ENCODE measurements at places on chromosomes 11 and 22.

GRCh38 chr22:23054531-23055257, 15.6 kb upstream of the GNAZ start:
- DNase-seq, result no peak

DNA sequence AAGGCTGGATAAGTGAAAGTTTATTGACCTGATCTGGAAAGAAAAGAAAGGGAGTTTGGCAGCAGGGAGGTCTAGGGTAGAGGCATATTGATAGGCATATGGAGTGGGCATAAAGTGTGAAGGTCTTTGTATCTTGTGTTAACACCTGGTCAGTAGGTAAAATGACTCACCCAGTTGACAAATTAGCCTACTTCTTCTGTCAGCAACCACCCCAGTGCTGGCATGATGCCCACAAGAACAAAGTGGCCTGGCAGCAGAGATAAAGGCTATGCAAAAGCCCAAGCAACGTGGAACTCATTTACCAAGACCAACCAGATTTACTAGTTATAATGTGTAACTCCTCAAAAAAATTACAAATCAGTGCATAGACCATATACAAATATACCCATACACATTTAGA, 4.9 kb downstream of the OR10A3 start:
- DNase-seq, result no peak

DNA sequence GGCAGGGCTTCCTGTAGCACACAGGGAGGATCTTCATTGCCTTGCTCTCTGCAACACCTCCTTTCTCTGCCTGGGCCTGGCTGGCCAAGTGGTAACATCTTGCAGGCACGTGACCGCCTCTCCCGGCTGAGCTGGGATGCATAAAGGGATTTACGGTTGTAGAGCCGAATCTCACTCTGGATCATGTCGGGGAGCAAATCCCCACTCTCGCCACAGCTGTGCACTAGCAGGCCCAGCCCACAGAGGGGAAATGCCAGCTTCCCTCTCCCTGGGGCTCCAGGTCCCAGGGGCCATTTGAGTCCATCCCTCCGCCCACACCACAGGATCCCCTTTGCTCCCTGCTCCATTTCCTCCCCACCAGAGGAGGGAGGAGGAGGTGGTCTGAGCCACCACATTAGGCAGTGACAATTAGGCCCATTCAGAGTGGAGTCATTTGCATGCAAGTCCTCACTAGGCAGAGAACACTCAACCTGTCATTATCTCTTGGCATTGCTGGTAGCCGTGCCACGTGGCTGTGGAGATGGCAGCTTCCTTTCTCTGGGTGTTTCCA, 196.7 kb downstream of the DSCAML1 start:
- DNase-seq, result no peak

DNA sequence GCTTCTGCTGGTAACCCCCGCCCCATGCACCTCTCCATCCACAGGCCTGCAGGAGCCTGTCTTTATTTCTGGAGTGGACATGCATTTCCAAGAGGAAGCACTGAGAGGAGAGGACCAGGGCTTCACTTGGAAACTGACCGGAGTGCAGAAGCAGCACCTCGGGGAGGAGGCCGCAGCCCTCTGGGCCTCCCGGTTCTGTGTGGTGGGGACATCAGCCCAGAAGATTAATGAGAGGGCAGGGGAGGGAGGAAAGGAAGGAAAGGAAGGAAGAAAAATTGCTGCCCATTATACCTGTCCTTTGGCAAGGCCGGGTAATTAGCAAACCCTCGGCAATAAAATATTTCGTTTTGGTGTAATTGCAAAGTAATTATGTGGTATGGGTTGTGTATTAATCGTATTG, 97.0 kb downstream of the TP53I11 start:
- DNase-seq, result no peak

DNA sequence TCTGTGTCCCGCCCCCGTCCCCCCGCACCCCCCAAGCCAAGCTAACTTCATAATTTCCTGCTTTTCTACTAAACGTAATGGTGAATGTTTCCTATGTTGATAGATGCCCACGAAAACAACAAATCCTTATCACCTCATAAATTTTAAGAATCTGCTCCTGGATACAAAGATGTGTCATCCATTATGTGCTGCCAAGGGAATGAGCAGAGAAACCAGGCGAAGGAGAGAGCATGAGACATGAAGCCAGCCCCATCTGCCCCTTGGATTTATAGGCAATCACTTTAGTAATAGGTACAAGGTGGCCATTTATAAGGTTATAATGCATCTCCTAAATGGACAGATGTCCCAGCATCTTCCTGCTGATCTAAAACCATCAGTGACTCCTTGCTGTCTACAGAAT, 30.3 kb downstream of the LAYN start:
- DNase-seq, result no peak

GRCh38 chr11:1888811-1889210, 2.9 kb downstream of the PRR33 start:
- no peak for DNase-seq

DNA sequence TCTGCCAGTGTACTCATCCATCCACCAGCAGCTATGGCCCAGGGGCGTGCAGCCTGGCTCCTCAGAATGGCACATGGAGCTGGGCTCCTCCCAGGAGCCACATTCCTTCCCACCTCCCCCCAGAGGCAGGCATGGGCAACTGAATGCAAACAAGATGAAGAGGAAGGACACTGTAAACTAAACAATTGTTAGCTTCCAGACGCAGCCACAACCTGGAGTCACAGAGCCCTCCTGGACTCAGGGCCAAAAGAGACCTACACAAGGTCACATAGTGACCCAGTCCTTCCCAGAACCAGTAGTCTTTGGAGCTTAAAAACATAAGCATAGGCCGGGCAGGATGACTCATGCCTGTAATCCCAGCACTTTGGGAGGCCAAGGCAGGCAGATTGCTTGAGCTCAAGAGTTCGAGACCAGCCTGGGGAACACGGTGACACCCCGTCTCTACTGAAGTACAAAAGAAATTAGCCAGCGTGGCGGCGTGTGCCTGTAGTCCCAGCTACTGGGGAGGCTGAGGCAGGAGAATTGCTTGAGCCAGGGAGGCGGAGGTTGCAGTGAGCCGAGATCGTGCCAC, 30.7 kb upstream of the CLDN5 start:
- no peak for DNase-seq

- DNase-seq, result no peak
Observed at GRCh38 chr22:24775769-24776492, 1.4 kb upstream of the PIWIL3 start.

- DNase-seq, result no peak
Observed at GRCh38 chr11:94212898-94213297, 84.3 kb downstream of the PANX1 start.

DNA sequence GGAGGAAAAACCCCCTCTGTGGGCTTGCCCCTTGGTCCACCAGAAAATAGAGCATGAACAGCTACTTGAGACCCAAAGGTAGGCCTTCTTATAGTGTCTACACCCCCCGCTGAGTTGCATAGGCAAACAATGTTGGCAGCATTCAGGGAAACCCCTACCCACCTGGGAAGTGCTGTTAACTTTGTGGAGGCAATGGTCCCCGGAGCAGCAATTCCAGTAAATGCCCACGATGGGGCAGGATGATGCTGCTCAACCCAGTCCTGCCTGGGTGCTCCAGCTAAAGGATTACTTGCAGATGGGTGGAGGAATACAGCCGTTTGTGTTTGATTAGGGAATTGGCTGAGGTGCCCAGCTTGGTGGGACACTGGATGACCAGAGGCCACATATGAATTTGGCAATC, 381.3 kb upstream of the ANO5 start:
- DNase-seq, result no peak

GRCh38 chr11:116901211-116901610, 63.8 kb upstream of the APOA1 start:
- no peak for DNase-seq

DNA sequence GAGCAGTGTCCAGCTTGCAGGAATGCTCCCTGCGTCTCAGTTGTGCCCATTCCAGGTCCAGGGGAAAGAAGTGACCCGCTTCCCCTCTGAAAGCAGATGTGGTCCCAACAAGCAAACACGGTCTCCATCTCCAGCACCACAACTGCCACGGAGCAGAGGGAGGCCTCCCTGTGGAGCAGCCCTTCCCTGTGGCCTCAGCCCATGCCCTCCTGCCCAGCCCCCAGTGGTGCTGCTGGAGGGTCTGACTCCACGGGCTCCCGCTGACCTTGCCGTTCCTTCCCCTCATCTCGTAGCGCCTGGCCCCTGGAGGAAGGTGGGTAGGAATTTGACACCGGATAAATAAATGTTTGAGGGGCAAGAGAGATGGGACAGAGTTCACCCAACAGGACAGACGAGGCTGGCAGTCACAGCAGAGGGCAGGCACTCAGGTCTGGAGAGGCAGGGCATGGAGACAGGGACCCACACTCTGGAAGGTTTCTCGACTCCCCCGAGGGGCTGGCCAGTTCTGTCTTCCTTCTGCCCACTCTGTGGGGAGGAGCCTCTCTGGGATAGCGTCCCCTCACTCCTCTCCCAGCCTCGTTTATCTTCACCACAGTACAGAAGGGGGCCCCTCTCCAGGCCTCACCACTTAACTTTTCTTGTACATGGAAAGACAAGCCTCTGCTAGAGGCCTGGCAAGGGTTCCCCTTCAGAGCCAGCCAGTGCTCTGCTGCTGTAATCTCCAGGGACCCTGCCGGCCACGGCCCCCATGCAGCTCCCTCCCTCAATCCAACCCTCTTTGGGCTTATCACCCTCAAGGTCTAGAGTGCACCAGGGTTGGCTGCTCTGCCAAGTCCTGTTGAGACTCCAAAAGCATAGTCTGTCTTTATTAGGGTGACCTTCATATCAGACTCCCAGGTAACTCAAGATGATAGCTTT, 7.5 kb upstream of the ST3GAL4 start:
- no peak for DNase-seq

- DNase-seq, result no peak
Observed at GRCh38 chr22:21069375-21069774, 23.6 kb downstream of the LRRC74B start.

DNA sequence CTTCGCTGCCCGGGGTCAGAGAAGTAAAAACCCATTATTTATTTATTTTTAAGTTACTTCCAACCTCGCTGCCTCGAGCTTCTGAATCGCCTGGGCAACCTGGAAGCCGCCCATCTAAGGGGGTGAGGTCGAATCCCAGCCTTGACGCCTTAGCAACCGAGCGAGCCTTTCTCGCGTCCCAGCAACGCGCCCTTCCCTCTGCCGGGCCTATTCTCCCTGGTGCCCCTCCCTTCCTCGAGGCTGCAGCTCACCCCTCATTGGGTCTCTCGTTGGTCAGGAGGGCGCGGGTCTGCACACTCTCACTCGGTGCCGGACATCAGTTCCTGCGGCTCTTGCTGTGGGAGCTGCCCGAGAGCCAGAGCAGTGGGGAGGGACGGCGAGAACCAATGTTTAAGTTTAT, at the start of gene CCDC81:
TSS of gene CCDC81 (plus strand) at position 302 of the 400 bp plus-strand sequence. CDS start 277 bp downstream, outside the sequence.
- DNase-seq, result no peak
